Muscle of arm (tissue), 14 donors: ENCODE measurements at places on chromosomes 7 and 10.
A peak's percentile ranks its signal among the peaks of the same experiment; 100 is the strongest.

- no peak for DNase-seq
Measured at GRCh38 chr10:5530412-5530806, 5.6 kb downstream of the CALML3 start.

DNA sequence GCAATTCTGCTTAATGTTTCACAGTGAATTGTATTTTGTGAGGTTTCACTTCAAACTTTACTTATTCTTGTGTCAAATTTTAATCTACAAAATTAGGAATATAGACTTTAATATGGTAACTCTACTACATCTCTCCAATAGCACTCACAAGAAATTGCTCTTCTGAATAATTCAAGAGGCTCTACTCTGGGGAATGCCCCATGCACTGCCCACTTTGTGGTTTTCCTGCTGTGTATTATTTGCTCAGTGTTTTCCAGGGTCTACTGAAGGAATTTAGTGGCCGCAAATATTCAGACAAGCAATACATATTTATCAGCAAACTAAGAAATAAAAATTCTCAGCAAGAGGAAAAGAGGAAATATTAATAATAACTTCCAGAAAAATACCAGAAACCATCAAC is 611.4 kb downstream of the TNS3 start:
- no peak for DNase-seq

GRCh38 chr7:18444826-18445225 is 50.7 kb upstream of the HDAC9 start:
- DNase-seq = no peak

DNA sequence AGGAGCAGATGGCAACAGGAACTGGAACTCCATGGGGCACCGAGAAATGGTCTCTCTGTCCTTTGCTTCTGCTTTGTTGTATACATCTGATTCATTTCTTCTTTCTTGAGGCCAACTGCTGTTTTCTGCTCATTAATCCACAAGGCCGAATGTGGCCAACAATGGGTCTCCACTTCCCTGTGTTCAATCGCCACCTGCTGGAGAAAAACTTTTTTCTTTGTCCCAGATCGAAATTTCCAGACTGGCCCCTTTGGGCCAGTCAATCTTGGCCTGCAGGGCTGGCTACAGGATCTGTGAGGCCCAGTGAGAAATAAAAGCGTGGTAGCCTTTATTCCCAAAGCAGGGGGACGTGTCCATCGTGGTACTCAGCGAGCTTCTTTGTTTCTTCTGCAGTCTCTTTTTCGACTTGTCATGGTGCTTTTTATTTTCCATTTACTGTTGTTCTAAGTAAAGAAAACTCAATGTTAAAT is 58.8 kb downstream of the PARP12 start:
- DNase-seq = peak; percentile 29

DNA sequence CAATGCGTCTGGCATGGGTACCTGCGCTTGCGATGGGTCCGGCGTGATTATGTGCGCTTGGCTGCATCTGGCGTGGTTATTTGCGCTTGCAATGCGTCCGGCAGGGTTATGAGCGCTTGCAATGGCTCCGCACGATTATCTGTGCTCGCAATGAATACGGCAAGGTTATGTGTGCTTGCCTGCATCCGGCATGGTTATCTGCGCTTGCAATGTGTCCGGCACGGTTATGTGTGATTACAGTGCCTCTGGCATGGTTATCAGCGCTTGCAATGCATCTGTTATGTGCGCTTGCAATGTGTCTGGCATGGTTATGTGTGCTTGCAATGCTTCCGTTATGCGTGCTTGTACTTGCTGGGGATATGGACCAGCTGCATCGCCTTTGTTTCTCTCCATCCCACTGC is 37.7 kb downstream of the RBAK start:
- DNase-seq = no peak

DNA sequence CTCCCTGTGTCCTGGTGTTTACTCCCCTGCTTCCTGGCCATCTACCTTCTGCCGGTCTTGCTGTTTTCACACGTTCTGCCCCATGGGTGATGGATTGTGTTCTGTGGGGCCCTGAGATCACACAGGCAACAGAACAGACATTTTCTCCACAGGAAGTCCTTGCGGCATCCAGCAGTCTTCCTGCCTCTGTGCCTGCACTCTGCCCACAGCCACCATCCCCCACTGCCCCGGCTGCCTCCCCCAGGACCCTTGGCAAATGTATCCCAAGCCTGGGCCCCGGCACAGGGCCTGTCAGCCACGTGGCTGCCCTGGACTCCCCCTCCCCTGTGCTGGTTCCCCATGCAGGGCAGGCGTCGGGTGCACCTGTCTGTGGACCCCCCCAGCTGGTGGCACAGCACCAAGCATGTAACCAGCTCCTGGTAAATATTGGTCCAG is 184.2 kb downstream of the WDR37 start:
- no peak for DNase-seq

DNA sequence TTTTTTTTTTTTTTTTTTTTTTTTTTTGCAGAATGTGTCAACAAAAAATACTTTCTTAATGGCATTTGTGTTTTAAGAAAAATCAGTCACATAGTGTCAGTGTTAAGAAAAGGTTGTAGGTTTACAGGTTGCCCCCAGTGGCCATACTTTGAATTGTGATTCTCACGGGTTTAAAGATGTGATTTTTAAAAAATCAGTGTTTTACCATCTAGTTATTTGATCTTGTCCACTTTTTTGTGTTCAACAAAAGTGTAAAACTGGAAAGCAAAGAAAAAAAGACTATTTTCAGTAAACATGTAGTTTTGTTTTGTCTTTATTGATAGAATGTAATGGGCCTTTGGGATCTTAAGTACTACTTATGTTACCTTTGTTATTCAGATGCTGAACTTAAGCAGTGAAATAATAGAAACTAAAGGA is 25.7 kb downstream of the SUV39H2 start:
- DNase-seq = no peak

DNA sequence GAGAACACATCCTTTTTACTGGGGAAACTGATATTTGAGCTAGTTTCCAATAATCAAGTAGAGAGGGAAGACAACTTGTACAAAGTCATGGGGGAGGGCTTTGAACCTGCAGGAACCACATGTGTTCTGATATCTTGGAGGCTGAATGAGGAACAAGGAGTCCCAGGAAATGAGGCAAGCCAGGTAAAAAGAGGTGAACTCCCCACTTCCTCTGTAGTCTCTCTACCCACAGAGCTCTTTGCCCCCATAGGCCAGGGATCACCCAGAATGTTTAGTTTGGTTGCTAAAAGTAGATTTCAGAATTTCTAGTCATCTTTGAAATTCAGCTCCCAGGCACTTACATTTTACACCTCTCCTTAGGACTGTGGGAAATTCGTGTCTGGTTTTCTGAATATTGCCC is 276.4 kb downstream of the SFMBT2 start:
- DNase-seq = no peak

GRCh38 chr10:96509017-96509641 is 4.6 kb downstream of the TLL2 start:
- DNase-seq = no peak

- DNase-seq = no peak
Measured at GRCh38 chr10:129057856-129058663, 409.0 kb upstream of the MGMT start.
